ENCODE measurements at places on chromosomes 6 and 20.

DNA sequence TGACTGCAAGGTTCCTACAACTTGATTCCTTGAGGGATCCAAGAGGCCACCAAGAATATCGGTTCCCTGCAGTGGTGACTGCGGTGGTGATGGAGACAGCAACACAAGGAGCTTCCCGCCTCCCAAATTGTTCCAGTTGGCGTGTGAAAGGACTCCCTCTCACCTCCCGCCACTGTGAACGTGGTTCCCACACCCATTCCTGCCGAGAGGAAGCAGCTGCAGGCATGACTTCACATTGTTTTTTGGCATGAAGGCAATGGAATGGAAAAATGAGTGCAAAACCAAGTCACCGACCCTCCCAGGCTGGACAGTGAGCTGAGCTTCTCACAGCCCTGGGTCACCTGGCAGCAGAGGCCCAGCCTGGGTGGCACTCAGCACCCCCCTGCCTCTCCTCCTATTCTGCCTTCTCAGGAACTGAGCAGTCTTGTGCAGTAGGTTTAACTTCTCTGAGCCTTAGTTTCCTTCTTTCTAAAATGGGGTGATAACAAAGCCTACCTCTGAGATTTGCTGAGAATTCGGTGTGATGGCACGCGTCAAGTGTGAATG is 75.0 kb downstream of the CNKSR3 start:
- no peak for DNase-seq

DNA sequence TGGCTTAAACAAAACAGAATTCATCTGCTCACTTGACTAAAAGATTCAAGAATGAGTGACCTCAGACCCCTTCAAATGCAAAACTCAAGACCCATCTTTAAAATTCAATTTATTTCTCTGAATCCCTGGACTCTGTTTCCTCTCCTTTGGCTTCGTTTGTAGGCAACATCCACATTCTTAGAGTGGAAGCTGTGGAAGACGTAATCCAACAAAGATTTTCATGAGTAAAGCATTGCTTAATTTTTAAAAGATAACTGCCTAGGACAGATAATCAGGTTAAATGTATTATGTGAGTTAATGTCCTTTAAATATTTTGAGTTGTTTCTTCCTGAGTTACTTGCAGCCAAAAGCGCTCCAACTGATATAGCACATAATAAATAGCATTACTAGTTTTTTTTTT is 164.5 kb downstream of the ZMYND8 start:
- DNase-seq: no peak

DNA sequence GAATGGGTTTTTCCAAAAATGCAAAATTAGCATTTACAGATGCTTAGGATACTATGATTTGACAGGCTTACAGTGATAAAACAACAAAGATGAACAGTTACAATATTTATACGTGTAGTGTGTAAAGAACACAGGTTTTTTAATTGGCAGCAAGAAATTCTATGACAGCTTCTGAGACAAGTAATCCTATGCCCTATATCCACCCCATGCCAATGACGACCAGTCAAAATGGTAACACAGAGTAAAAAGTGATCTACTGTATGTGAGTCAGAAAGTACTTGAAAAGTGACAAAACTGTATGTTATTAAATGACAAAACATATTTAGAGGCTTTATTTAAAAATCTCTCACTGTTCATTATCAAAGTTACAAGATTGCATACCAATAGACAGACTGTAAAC is 99.5 kb downstream of the PRDM1 start:
- no peak for DNase-seq

DNA sequence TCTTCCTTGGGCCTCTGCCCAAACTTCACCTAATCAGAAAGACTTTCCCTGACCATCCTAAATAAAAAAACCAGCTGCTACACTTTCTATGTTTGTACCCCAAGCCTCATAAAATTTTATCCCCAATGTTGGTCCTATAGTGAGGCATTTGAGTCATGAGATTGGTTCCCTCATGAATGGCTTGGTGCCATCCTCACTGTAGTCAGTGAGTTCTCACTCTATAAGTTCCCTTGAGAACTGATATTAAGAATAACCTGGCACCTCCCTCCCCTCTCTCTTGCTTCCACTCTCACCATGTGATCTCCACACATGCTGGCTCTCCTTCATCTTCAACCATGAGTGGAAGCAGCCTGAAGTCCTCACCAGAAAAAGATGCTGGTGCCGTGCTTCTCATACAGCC is 316.9 kb upstream of the PRDM1 start:
- DNase-seq: no peak

DNA sequence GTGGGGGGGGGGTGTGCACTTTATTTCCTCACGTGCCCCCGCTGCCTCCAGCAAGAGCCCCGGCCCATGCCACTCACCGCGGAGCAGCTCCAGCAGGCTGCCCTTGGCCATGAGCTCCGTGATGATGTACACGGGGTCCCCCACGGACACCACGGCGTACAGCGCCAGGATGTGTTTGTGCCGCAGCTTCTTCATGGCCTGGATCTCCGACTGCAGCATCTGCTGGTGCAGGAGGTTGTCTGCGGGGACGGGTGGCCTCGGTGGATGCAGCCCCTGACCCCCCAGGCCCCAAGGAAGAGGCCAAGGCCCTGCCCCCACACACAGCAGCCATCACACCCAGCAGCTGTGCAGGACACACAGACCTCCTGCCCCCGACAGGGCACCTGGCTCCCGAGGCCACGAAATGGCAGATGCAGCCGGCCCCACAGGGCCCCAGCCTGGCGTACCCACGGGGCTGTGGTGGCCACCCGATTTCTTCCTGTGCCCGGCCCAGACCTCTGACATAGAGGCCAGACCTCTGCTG is 4.7 kb downstream of the PTK6 start:
- no peak for DNase-seq

- DNase-seq: peak; percentile 4
Measured at GRCh38 chr6:130890521-130890971, 63.3 kb downstream of the SMLR1 start.

DNA sequence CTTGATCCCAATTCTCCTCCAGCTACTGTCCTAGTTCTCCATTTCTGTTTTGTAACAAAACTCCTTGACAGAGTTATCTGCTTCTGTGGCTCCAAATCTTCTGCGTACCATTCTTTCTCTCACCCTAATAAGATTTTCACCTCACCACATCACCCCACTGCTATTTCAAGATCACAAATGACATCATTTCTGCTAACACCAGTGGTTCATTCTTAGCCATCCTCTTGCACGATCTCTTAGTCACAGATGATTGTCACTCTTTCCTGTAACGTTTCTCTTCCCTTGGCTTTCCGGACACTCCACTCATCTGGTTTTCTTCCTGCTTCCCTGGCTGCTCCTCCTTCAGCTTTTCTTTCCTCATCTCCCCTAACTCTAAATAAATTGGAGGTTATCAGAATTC is 56.8 kb upstream of the FABP7 start:
- no peak for DNase-seq

Data from COLO829 (cell line).